CD4-positive, alpha-beta T cell (primary cell): ENCODE measurements at places on chromosomes 4 and X.

DNA sequence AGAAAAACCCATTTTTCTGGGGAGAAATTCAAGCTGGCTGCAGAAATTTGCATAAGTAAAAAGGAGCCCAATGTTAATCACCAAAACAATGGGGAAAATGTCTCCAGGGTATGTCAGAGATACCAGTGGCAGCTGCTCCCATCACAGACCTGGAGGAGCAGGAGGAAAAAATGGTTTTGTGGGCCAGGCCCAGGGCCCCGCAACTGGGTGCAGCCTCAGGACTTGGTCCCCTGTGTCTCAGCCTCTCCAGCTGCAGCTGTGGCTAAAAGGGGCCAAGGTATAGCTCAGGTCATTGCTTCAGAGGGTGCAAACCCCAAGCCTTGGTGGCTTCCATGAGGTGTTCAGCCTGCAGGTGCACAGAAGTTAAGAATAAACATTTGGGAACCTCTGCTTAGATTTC is 536.4 kb upstream of the FRG1 start:
- no peak for DNase-seq

DNA sequence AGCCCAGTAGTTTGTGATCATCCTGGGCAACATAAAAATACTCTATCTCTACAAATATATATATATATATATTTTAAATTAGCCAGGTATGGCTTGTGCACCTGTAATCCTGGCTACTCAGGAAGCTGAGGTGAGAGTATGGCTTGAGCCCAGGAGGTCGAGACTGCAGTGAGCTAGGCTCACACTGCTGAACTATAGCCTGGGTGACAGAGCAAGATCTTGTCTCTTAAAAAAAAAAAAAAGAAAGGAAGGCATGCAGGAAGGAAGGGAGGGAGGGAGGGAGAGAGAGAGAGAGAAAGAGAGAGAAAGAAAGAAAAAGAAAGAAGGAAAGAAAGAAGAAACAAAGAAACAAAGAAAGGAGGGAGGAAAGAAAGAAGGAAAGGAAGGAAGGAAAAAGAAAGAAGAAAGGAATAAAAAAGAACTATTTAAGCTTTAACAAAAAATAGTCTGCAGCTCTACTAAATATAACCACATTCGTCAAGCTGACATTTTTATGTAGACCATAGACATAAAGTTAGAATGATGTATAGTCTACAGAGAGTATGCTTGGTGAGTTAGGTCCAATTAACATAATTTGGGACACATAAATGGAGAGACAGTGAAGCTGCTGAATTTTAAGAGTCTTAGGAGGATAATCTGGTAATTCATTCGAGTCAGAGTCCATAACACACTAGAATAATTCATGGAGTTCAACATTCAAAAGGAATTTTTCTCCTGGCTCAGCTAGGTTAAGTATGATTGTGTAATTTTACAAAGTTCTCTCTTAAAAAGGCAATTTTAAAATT is 111.9 kb downstream of the GLRA3 start:
- DNase-seq, result no peak

DNA sequence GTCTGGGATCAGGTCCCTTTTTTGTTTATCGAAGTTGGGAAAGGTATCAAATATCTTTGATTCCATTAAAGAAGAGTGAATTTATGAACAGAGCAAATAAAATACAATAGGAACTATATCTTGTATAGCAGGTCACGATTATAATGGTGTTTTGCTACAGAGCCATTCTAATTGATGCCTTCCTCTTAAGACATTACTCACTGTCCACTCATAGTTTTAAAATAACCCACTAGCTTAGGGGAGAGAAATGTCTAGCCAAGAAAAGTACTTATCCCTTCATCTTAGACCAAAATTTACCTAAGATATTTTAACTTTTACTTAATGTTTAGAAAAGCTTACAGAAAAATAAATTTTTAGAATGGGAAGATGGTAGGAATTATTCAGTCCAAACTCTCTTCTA is 112.0 kb upstream of the PABPC4L start:
- DNase-seq, result no peak

GRCh38 chrX:29690061-29690460 is 525.3 kb upstream of the MAGEB2 start:
- no peak for DNase-seq

DNA sequence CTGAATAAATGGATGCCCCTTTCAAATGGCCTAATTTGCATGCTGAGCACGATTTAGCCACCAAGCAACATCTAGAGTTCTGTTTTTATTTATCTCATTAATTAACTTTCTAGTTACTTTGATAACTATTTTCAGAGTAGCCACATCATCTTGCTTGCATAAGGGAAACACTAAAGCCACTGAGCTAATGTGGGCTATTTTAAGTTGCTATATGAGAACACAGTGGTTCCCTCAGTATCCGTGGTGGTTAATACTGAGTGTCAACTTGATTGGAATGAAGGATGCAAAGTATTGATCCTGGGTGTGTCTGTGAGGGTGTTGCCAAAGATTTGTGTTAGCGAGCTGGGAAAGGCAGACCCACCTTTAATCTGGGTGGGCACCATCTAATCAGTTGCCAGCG is 25.4 kb upstream of the HPSE start:
- DNase-seq, result no peak

GRCh38 chr4:165440415-165441158 is 61.8 kb downstream of the CPE start:
- no peak for DNase-seq
